ENCODE measurements at places on chromosomes 4 and X. TPM values are rescaled to one million over a fixed set of nuclear protein-coding genes. Genes with fewer than 3 reads are reported as not detected.

- no peaks in the 10 kb centered on the region for H3K36me3 ChIP-seq
- H3K27me3 ChIP-seq, result no peaks in the 10 kb centered on the region
- H3K4me3 ChIP-seq, result no peak overlapping the region
- no peaks in the 10 kb centered on the region for H3K4me1 ChIP-seq
- no peak overlapping the region for H3K27ac ChIP-seq
- no peak for DNase-seq
Measured at GRCh38 chr4:152024881-152025280, 264.1 kb upstream of the GATB start.

Gene ATP1B4
- total RNA-seq, result not detected

DNA sequence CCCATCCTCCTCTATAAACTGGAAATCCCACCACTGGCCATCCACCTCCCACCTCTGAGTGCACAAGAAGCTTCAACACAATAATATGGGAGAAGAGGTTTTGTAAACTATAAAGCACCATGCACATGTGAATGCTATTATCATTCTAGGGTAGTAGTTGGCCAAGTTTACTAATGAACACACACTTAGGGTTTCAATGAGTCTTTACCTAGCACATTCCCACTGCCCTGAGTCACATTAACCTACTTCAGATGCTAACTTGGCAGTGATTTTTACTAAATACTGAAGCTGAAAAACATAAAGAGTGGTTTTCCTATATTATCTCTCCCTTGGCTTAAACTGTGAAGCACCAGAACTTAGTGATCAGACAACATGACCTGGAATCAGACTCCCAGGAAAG lies 93.9 kb downstream of the SH3KBP1 start:
- H3K27ac ChIP-seq, result no peak overlapping the region
- DNase-seq, result no peak
- no peaks in the 10 kb centered on the region for H3K36me3 ChIP-seq
- peaks cover 4% of the 10 kb centered on the region for H3K27me3 ChIP-seq
- no peak overlapping the region for H3K4me3 ChIP-seq

DNA sequence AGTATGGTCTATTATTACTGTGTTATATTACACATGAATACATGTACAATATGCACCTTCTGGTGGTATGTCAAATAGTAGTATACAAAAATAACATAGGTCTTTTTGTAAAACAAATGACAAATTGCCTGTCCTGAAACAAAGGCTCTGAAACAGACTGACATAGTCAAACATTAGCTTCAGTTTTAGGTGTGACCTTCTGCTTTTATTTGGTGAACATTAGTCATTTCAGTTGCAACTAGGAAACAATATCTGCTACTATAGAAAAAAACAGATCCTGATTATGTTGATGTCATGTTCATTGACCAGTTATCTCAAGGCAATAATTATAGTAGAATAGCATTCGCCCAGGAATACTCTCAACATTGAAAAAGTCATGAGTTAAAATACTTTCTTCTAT lies 123.0 kb downstream of the CHRNA9 start:
- no peaks in the 10 kb centered on the region for H3K36me3 ChIP-seq
- H3K4me1 ChIP-seq, result no peaks in the 10 kb centered on the region
- no peaks in the 10 kb centered on the region for H3K27me3 ChIP-seq
- H3K27ac ChIP-seq, result no peak overlapping the region
- no peak overlapping the region for H3K4me3 ChIP-seq

GRCh38 chrX:307261-308111 lies 11.1 kb downstream of the GTPBP6 start:
- peaks cover 64% of the 10 kb centered on the region for H3K36me3 ChIP-seq
- no peak overlapping the region for H3K27ac ChIP-seq
- no peak overlapping the region for H3K4me3 ChIP-seq
- H3K27me3 ChIP-seq, result no peaks in the 10 kb centered on the region

DNA sequence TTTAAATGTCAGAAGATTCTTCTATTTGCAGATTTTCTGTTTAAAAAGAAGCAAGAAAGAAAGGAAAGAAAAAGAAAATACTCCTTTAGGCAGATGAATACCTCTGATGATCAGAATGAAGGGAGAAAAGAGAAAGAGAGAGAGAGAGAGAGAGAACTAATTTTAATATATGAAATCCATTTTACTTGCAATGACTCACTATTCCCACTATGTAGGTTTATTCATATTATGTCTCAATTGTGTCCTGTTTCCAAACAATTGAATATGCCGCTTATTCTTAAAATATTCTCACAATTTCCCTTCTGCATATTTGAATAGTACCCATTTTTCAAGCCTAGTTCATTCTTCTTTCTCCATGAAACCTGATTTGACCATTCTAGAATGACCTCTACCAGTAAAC lies 11.7 kb downstream of the MEPE start:
- no peak overlapping the region for H3K4me3 ChIP-seq
- no peak overlapping the region for H3K27ac ChIP-seq
- no peaks in the 10 kb centered on the region for H3K4me1 ChIP-seq
- H3K36me3 ChIP-seq, result no peaks in the 10 kb centered on the region
- H3K27me3 ChIP-seq, result no peaks in the 10 kb centered on the region

Gene HDX
- not detected for total RNA-seq

GRCh38 chr4:8148785-8149435 lies 9.7 kb downstream of the ABLIM2 start:
- no peak overlapping the region for H3K4me3 ChIP-seq
- peaks cover 7% of the 10 kb centered on the region for H3K4me1 ChIP-seq
- H3K27ac ChIP-seq, result no peak overlapping the region
- no peaks in the 10 kb centered on the region for H3K27me3 ChIP-seq

Gene DGKK
- total RNA-seq, result 9.6 TPM

DNA sequence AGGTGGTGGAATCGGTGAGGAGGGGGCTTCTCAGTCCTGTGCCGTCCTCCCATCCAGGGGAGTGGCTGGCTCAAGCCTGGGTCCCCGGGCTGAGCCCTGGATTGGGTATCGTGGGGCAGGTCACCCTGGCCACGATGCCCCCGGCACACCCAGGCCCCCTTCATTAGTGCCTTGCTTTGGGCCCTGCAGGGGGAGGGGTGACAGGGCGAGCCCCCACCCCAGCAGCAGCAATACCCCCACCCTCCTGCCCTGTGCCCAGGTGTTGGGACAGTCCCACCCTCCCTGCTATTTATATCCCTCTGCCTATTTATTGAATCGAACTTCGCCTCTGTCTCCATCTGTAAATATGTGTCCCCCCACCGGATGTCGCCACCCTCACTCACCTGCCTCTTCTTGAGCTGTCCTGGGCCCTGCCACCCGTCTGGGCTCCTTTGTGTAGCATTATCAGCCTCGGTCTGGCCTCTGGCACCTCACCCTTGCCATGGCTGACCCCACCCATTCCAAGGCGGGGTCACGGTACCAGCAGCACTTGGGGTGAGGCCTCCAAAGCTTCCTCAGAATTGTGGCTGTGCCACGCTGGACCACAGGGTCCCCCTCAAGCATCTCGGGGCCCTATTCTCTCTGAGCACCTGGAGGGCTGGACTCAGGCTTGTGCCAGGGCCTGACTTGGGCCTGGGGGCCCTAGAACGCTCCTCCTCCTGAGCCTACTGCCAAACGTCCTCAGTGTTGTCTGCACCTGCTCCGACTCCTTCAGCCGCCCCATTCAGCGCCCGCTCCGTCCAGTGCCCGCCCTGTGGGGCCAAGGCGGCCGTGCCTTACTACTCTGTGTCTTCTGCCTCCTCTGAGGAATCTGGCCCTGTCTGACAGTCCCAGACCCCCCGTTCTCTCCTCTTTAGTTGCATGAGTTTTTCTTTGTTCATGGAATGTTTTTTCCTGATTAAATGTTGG lies 6.1 kb downstream of the LAGE3 start:
- H3K36me3 ChIP-seq, result peaks cover 5% of the 10 kb centered on the region
- H3K27me3 ChIP-seq, result no peaks in the 10 kb centered on the region
- H3K4me3 ChIP-seq, result no peak overlapping the region
- H3K27ac ChIP-seq, result no peak overlapping the region

Gene MAP7D2
- 0.83 TPM for total RNA-seq

Gene GPR119
- total RNA-seq, result not detected

DNA sequence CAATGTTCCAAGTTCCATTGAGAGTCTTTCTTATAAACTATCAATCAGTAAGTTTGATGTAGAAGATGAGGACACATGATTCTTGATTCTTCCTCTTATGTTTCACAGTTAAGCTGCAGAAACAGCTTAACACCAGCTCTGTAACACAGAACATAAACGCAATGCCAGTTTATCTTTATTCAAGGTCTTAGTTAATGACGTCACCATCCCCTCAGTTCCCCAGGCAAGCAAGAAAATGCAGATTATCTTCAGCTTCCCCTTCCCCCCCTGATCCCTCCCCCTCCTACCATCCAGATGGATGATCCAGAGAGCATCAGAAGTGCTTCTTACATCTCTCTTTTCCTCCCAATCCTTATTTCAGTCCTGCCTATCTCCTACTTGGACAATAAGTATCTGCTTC lies 4.4 kb upstream of the SH3RF1 start:
- no peak for DNase-seq
- H3K27ac ChIP-seq, result no peak overlapping the region
- H3K36me3 ChIP-seq, result no peaks in the 10 kb centered on the region
- no peaks in the 10 kb centered on the region for H3K27me3 ChIP-seq
- H3K4me3 ChIP-seq, result no peak overlapping the region

- peak; percentile 43 for DNase-seq
- H3K27me3 ChIP-seq, result no peaks in the 10 kb centered on the region
- H3K4me3 ChIP-seq, result no peak overlapping the region
- H3K4me1 ChIP-seq, result peaks cover under 1% of the 10 kb centered on the region
- peak overlapping the region; percentile 42 for H3K27ac ChIP-seq
Measured at GRCh38 chrX:68842781-68843581, 14.2 kb downstream of the EFNB1 start.

Gene PRAF2
- total RNA-seq, result 24.3 TPM

DNA sequence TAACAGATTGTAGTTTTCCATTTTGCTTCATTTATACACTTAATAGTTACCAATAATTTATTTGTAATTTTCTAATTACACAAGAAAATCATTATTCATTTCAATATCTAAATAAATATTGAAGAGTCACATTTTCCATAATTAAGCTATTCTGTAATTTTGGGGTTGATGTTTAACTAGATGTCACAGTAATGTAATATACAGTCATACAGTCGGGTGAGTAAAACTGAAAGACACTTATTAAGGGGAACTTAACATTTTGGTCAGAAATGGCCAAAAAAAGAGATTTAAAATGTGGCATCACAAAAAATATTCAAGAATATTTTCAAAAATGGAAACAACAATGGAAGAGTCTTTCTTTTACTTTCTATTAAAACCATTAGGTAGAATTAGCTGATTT lies 1080.3 kb downstream of the ARAP2 start:
- H3K27me3 ChIP-seq, result no peaks in the 10 kb centered on the region
- no peaks in the 10 kb centered on the region for H3K4me1 ChIP-seq
- no peak overlapping the region for H3K27ac ChIP-seq
- no peaks in the 10 kb centered on the region for H3K36me3 ChIP-seq

DNA sequence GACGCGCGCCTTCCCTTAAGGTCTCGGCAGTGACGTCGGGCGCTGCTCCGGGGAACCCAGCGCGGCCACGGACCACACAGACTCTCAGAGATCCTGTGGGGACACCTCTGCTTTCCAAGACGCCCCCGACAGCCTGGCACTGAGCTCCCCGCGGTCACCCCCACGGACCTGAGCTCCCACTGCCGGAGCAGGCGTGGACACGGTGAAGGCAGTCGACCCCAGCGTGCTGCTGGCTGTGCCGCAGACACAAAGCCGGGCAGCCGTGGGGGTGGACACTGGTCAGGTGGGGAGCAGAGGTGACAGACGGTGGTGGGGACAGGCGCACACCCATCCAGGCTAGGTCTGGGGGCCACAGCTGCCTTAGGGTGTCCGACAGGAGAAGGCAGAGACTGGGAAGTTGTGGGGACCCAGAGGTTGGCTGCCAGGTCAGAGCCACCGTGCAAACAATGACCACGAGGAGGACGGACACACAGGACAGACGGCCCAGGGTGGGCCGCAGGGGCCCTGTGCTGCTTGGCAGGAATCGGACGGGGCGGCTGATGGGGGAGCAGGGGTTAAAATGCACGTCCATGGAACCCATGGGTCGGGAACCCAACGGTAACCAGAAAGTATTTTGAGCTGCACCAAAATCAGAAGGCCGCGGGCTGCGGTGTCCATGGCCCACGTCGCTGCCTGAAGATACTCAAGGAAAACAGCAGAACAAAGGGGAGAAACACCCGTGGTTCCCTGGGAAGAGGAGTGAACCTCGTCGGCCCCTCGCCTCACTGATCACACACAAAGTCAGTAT lies 16.6 kb upstream of the GTPBP6 start:
- H3K36me3 ChIP-seq, result no peaks in the 10 kb centered on the region
- H3K27ac ChIP-seq, result no peak overlapping the region
- no peak for DNase-seq
- H3K4me1 ChIP-seq, result peaks cover 7% of the 10 kb centered on the region

Data from A673 (cell line).